ENCODE measurements at places on chromosomes 7 and 10.

DNA sequence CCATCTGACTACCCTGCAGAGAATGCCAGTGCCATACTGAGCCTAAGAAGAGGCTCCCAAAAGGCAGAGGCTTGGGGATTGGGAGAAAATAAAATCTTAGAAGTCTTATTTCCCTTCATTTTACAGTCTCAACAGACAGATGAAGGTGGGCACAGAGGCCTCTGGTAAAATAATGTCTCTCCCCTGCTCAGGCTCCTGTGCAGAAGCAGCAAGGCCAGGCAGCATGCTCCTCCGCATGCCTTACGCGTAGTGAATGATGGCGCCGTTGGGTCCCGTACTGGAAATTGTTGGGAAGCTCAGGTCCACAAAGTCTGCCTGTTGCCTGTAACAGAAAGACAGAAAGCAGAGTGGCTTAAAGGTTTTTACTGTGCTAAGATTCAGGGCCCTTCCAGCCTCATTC lies 45.8 kb downstream of the XPNPEP1 start:
- no peak for DNase-seq

- no peak for DNase-seq
These were observed 83.0 kb downstream of the CXCL12 start for GRCh38 chr10:44301781-44302355.

DNA sequence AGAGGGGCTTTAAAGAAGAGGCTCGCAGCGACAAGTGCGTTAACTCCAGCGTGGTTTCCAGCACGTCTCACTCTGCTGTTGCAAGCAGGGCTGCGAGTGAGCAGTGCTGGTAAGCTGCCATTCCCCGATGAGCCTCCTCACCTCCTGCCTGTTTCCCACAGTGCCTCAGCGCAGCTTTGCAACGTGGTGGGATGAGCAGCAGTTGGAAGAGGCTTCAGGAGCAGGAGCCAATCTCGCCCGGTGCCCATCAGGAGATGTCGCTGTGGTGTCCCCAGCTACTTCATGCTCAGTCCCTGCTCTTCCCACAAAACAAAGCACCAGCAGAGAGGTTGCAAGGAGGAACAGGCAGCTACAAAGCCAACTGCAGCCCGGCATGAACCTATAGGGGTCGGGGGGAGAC lies 2.4 kb upstream of the ADARB2 start:
- no peak for DNase-seq

DNA sequence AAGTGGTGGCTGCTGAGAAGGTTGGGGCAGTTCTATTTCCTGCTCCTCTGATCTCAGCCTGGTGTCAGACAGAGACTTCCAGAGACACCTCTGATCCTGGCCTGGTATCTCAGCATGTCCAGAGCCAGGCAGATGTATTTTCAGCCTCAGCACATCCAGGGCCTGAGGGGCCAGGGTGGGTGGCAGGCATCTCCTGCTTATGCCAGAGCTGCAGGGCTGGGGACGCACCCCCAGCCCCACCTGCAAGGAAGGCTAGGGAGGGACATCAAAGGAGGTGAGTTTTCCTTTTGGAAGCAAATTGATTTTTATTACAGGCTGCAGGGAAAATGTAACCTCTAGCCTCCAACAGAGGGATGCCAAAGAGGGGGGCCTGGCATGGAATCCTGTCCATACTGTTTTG lies 36.7 kb downstream of the CFAP46 start:
- DNase-seq = no peak

DNA sequence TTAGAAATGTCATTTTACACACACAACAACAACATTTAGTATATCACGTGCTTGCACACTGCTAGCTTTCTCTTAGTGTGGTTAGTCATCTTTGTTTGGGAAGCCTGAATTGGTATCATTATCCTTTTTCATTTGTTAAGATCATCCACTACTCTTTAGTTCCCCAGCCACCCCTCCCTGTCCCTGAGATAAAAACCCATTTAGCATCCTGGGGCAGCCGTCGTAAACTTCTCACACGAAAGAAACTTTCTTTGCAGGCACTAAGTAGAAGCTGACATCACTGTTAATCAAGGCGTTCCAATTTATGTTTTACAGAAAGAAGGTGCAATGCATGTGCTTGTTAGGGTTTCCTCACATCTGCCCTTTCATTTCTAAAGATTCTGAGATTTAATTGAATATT lies 475.1 kb upstream of the FZD8 start:
- DNase-seq = no peak

DNA sequence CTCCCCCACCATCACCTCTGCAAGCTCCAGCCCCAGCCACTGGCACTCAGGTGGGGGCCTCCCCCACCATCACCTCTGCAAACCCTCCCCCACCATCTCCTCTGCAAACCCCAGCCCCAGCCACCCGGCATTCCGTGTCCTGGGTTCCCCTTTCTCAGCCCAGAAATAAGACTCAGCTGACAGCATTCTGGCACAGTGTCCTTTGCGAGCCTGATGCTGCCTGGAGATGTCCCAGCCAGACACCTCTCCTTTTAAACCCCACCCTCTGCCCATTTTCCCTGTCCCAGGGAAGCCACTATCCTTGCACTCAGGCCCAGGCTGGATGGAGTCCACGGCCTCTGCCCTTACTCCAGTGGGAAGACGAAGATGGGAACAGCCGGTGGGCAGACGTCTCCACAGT lies 49.8 kb downstream of the ELFN1 start:
- no peak for DNase-seq

DNA sequence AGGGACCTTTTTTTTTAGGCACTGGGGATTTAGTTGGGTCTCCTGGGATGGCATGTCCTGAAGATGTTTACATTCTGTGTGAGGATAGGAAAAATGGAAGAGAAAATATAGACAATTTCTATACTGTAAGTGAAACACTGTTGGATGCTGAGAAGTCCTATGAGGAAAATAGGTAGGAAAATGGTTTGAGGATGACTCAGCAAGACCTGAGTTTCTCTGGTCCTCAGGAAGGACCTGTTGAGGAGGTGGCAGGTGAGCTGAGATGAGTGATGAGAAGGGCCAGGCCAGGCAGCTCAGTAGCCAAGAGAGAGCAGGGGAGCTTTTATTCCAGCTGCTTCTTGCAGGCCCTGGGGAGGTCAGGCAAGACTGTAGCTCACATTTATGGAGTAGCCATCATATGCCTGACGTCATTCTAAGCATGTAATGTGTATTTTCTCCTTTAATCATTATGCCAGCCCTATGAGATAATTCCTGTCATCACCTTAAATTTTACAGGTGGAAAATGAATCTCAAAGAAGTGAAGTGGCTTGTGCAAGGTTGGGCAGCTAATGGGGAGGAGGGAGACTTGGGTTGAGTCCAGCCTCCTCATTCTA lies 19.1 kb upstream of the LRRC18 start:
- no peak for DNase-seq

- no peak for DNase-seq
These were observed 50.9 kb upstream of the PDLIM1 start for GRCh38 chr10:95341716-95342130.

DNA sequence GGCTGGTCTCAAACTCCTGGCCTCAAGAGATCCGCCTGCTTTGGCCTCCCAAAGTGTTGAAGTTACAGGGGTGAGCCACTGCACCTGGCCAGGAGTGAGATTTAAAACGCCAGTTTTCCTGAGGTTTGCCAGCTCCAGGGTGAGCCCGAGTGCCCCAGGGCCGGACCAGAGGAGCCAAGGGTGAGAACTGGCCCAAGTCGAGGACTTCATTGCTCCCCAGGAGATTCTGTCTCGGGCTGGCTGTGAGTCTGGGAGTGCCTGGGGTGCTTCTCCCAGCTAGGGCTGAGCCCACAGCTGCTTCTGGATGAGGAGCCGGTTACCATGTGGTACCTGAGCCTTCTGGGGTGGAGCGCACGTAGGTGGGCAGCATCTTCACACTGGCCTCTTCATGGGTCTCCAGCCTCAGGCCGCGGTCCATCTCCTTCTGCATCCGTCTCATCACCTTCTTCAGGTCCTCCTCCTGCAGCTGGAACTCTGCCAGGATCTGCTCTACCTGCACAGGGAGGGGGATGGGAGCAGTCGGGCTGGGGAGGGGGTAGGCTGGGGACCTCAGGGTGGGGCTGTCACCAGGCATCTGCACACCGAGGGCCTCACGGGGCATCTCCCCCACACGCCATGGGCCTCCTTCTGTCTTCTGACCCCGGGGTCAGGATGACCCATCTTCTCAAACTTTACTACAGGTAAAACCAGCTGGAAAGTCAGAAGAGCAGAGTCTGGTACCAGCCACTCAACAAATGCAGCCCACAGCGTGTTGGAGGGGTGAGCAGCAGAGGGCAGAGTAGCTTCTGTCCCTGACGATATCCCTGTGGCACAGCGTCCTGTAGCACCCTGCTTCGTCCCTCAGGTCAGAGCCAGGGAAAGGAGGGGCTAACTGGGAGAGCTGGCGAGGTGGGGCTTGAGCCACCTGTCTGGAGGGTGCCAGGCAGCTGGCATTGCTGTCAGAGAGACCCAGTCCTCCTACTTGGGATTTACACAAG lies 12.1 kb upstream of the MYL7 start:
- no peak for DNase-seq

DNA sequence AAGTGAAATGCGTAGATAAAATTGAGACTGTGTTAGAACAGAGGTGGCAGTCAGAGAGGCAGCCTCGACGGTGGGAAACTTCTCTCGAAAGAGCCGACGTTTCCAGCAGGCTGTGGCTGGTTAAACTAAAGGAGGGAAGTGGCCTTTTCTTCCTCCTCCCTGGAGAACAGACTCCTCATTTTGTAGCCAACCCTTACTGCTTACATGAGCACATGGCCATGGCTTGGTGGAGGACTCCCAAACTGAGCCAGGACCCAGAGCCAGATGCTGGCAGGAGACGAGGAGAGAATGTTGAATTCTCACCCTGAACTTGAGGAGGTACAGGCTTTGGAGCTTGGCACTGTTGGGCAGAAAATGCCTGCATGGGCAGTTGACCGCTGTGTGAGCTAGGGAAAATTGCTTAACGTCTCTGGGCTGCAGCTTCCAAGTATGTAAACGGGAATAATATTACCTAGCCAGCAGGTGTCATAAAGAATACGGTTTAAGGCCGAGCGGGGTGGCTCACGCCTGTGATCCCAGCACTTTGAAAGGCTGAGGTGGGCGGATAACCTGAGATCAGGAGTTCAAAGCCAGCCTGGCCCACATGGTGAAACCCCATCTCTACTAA lies 24.5 kb downstream of the MMD2 start:
- DNase-seq = no peak

DNA sequence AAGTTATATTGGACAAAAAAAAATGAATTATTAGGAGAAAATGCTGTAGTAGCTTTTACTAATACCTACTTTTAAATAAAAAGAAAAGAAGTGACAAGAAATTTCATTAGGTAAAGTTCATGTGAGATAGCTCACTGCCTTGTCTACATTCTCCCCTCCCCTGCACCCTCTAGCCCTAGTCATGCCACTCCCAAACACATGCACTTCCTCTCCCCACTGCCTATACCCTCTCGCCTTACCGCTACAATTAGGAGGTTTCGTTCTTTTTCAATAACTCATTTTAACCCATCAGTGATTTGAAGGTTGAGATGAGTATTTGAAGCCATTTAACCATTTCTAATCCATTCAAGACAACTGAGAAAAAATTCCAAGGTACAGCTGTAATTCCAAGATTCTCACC lies 75.3 kb downstream of the HIBADH start:
- DNase-seq = no peak

GRCh38 chr7:604001-604883 lies 84.6 kb upstream of the PDGFA start:
- peak; percentile 95 for DNase-seq

DNA sequence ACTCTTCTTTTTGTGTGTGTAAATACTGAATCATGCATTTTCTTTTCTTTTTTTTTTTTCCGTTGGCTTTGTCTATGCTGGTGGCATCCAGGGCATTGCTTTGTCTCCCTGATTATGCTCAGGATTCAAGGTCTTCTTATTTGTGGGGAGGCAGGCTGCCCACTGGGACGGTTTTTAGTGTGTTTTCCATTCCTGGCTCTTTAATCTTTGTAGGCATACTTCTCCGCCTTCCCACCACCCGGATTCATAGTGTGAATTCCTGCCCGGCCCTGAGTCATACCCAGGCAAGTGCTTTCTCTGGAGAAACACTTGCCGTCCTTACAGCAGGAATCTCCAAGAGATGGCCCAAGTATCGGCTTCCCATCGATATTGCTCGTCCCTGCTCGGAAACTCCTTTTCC lies 5.2 kb downstream of the ZNF655 start:
- DNase-seq = no peak

- DNase-seq = no peak
These were observed 119.7 kb downstream of the PON1 start for GRCh38 chr7:95204618-95205017.

GRCh38 chr10:14459665-14460064 lies 128.9 kb upstream of the FRMD4A start:
- no peak for DNase-seq
